Central memory CD4-positive, alpha-beta T cell (primary cell): ENCODE measurements at places on chromosomes 5 and 9.

GRCh38 chr9:108184941-108185340 lies 670.8 kb downstream of the ACTL7B start:
- no peak for DNase-seq

DNA sequence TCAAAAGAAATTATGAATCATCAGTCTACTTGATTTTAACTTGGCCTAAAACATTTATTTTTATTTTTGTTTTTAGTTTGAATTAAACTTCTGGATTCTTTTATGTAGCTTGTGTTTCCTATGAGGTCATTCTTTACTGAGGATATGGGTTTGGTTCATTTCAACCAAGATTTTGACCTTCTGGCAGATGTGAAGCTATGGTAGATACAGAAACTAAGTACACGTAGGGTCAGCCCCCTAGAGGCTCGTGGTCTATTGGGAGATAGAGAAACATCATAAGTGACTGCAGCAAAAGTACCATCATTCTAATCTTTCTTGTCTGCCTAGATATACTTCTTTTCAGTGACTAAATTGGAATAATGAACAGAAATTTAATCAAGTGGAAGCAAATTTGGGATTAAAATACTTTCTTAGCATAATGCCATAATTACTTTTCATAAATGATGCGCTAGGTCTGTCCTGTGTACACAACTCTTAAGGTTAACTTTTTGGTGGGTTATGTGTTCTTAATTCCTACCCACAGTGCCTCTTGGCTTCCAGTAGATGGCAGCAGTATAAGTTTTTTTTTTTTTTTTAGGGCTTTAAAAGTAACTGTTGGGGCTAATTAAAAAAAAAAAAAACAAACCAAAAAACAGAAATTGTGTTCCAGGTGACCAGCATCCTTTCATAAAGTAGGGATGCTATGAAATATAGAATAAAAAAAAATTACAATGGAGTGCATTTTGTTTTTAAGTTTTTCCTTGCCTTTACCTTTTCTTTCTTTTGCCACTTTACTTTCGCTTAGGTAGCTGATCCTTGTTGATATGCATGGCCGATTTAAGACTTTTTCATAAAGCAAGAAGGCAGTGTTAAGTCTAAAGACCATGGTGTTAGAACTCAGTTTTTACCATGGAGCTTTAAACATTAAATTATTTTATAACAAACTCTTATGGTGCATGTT lies 49.9 kb downstream of the LRRTM2 start:
- no peak for DNase-seq

- no peak for DNase-seq
Observed at GRCh38 chr5:158852622-158853021, 247.1 kb downstream of the EBF1 start.

DNA sequence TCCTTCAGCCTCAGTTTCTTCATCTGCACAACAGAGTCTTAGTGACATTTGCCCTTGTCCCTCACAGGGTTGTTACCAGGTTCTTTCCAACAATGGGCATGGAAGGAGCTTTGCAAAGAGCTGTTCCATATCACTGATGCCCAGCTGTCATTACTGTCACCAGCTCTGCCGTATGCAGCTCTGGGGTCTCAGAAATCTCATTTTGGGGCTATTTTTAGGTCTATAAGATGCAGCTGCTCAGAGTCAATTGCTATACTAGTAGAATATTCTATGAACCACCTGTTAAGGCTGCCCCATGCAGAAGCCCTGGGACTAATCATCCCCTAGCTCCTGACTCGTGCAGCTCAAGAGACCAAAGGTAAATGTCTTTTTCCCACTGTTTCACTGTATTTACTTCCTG lies 105.1 kb upstream of the TNPO1 start:
- DNase-seq: no peak

- no peak for DNase-seq
Observed at GRCh38 chr5:2131826-2132496, 249.2 kb upstream of the IRX4 start.

DNA sequence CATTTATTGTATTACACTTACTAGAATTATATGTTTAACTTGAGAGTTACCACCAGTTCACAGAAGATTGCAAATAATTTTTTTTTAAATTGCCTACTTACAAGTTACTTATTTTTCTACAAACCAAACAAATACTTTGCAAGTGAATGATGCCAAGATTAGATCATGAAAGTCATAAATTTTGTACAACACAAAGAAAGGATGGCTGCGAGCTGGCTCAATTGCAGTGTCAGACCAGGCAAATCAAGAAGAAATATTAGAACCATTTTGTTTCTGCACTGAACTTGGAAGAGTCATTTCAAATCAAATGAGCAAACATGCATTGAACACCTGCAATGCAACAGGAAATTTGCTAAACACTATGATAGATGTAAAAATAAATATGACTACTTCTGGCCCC lies 97.3 kb downstream of the PLCXD3 start:
- no peak for DNase-seq

- peak; percentile 83 for DNase-seq
Observed at GRCh38 chr5:177403792-177404640, 3.6 kb upstream of the PFN3 start.

- no peak for DNase-seq
Observed at GRCh38 chr5:82332064-82332855, 54.1 kb upstream of the RPS23 start.

GRCh38 chr5:64156261-64156660 lies 9.4 kb upstream of the RNF180 start:
- DNase-seq: no peak

- no peak for DNase-seq
Observed at GRCh38 chr5:67935908-67936566, 279.5 kb upstream of the PIK3R1 start.

- no peak for DNase-seq
Observed at GRCh38 chr9:71210326-71210725, 88.9 kb upstream of the TRPM3 start.

DNA sequence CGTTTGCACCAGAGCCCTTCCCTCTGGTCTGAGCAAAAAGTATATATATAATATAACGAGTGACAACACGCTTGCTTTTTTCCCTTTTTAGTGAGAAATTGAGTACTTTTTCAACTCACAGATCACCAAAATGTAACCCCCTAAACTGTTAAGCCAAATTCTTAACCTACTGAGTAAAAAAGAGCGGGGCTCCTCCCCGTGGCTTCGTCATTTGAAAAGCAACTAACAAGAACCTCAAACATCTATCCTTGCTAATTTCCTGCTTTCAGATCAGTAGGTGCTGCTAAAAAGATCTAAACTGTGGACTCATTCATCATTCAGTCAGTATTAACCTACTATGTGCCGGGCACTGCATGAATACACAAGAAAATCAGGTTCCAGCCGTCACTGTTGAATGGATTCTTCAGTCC lies 1.0 kb upstream of the PTBP3 start:
- peak; percentile 60 for DNase-seq

DNA sequence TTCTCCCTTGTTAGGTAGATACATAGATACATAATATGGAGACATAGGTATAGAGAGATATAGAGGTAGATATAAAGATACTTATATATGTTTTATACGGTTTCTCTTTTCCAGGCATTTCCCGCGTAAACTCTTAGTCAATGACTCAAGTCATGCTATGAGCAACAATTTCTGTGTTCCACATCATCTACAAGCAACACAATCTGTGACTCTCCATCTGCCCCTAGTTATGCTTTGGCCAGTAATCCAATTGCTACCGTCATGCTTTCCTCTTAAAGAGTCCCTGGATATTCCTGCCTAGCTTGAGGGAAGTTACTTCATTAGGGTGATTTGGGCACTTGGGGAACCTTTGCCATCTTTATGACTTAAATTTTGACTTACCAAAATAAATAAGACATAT lies 129.0 kb upstream of the ADAMTS16 start:
- no peak for DNase-seq

GRCh38 chr9:98091735-98092612 lies 27.0 kb downstream of the TRIM14 start:
- DNase-seq: no peak

GRCh38 chr5:167453246-167454030 lies 838.0 kb upstream of the WWC1 start:
- no peak for DNase-seq
